Thyroid gland (tissue), 4 donors: ENCODE measurements at places on chromosomes 1 and 21. TPM values are rescaled to one million over a fixed set of nuclear protein-coding genes. Genes with fewer than 3 reads are reported as not detected.

GRCh38 chr1:226979517-226980121 is 39.5 kb downstream of the COQ8A start:
- no peak for DNase-seq
- H3K4me1 ChIP-seq, result peaks cover 6% of the 10 kb centered on the region
- H3K27ac ChIP-seq, result no peak overlapping the region
- peaks cover 9% of the 10 kb centered on the region for H3K36me3 ChIP-seq
- no peak overlapping the region for H3K4me3 ChIP-seq

GRCh38 chr1:3381901-3382300 is 72.6 kb upstream of the ARHGEF16 start:
- H3K36me3 ChIP-seq, result no peaks in the 10 kb centered on the region
- DNase-seq, result no peak
- H3K4me1 ChIP-seq, result peaks cover 39% of the 10 kb centered on the region
- no peak overlapping the region for H3K4me3 ChIP-seq
- no peaks in the 10 kb centered on the region for H3K27me3 ChIP-seq

DNA sequence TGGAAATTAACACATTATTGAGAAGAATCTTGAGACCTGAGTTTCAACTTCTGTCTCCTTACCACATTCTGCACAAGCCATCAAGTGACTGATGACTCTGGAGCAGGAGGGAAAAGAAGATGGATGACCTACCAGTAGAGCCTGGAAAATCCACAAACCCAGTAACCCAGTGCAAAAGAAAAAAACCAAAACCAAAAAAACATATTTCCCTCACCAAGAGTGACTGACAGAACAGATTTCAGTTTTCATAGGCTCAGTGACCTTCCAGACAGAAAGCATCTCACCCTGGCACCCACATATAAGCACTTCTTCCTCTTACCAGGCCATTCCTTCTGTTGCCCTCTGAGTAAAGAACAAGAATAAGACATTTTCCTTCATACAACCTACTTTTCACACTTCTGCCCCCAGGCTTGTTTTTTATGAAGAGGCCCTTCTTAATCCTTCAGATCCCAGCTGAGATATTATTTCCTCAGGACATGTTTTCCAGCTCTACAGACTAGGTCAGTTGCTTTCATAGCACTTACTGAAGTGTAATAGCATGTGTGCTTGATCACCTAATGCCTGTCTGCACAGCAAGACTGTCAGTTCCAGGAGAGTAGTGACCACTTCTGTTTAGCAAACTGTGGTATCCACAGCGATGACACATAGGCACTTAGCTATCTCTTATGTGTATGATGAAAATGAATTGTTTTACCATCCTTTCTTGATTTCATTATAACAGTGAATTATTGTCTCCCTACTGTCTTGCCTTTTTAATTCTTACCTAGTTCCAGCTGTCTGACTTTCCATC is 4.0 kb downstream of the TSACC start:
- H3K27ac ChIP-seq, result no peak overlapping the region
- H3K27me3 ChIP-seq, result no peaks in the 10 kb centered on the region
- H3K4me3 ChIP-seq, result no peak overlapping the region
- no peaks in the 10 kb centered on the region for H3K36me3 ChIP-seq

DNA sequence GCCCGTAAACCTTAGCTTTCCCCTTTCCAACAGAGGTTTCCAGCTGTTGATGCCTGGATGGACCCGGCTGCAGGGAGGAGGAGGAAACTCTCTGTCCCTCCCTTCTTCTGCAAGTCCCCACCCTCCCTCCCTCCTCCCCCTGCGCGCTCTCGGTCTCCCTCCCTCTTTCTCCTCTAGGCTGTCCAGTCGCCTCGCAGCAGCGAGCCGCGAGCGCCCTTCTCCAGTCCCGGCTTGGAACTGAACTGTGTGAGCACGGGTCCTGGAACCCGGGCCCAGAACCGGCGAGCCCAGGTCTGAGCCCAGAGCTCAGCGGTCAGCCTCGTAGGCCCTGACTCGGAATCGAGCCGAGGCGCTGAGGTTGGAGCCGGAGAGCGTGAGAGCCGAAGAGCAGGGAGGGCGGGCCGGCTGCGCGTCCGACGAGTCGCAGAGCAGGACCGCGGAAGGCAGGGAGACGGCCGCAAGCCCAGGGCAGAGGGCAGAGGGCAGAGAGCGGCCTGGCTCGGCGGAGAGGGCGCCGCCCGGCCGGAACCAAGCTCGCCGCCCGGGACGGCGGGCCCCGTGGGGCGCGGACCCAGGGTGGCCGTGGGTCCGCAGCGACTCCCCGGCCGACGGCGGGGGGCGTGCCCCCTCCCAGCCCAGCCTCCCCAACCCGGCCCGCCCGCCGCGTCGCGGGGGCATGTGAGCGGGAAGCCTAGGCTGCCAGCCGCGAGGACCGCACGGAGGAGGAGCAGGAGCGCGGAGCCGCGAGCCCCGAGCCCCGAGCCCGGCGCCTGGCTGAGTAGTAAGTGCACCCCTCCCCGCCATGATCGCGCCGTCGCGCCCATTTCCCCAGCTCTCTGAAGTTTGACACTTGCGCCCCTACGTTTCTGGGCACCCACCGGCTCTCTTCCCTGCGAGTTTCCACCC is at the start of gene SOX13:
Gene SOX13, plus strand, starts transcription at position 185 of the 906 bp plus-strand sequence. CDS start 39,801 bp downstream, outside the sequence.
- H3K36me3 ChIP-seq, result no peaks in the 10 kb centered on the region
- peak within 1 kb of the TSS; percentile 85 for H3K4me3 ChIP-seq
- peaks cover 26% of the 10 kb centered on the region for H3K4me1 ChIP-seq

GRCh38 chr1:3217181-3217641 is 148.2 kb downstream of the PRDM16 start:
- peak overlapping the region; percentile 82 for H3K27ac ChIP-seq
- peak; percentile 88 for DNase-seq
- H3K27me3 ChIP-seq, result no peaks in the 10 kb centered on the region
- peaks cover 50% of the 10 kb centered on the region for H3K4me1 ChIP-seq
- no peak overlapping the region for H3K4me3 ChIP-seq

The OR2T11 gene
- total RNA-seq, result not detected

GRCh38 chr1:165205145-165205544 is 151.4 kb downstream of the LMX1A start:
- H3K36me3 ChIP-seq, result no peaks in the 10 kb centered on the region
- no peak for DNase-seq
- H3K4me1 ChIP-seq, result no peaks in the 10 kb centered on the region
- no peaks in the 10 kb centered on the region for H3K27me3 ChIP-seq

The DMAP1 gene
- 43.9 TPM for total RNA-seq

The CD1B gene
- 0.22 TPM for total RNA-seq
